ENCODE measurements at places on chromosomes 12 and 14.

DNA sequence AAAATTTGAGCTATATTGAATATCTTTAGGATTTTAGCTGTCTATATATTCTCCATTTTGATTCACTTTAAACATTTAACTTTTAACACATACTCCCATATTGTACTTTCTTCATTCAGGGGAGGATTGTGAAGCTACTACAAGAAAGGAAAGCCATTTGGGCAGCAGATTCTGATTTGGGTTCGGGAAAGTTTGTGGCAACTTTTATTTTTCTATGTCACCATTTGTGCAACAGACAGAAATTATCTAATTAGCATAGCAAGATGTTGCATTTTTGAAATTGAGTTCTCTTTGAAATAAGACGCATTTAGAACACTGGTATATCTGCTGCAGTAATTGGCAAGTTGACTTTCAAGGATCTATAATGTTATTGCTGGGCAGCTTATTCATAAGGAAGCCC is 134.3 kb downstream of the KICS2 start:
- DNase-seq, result no peak

DNA sequence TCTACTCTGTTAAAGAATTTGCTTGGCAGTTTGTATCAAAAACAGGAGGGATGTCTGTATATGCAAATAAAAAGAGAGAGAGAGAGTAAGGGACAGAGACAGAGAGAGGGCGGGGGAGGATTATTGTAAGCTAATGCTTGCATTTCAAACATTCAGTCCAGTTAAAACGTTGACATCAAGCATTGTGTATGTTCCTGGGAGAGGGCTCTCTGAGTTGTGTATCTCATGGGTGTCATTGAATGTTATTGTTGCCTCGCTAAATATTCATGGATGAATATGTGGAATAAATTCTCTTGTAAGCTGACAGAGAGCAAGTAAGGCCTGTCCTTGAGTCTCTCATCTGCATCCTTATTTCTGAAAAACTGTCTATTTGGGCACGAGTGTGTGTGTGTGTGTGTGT is 78.8 kb upstream of the VRK1 start:
- no peak for DNase-seq

- DNase-seq, result no peak
These were observed 2.3 kb upstream of the C14orf39 start for GRCh38 chr14:60488175-60488574.

DNA sequence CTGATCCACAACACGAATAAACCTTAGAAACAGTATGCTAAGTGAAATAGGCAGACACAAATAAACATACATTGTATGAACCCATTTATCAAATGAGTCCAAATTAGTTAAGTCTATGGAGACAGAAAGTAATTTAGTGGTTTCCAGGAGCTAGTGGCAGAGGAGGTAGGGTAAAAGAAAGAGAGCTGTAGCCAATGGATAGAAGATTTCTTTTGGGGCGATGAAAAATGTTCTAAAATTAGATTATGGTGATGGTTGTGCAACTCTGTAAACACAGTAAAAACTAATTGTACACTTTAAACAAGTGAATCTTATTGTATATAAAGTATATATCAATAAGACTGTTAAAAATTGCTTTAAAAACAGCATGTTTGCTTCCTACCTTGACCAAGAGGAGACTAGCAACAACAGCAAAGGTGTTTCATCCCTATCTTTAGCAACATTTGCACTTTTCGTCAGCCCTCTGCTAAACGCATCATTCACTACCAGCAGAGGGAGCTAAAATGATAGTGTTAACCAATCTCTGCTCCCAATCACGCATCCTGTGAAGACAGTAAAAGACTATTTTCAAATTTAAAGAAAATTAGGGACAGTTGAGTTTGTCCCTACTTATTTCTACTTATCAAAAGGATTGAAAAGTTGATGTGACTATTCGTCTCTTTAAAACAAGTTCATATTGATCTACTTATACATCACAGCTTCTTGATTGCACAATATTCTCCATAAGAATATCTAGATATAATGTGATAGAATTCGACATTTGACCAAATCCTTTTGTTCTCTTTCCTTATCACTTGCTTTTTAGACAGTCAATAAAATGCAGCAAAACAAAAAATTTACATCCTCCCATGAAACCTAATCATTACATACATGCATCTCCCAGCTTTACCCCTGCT is 24.0 kb upstream of the LGR5 start:
- DNase-seq, result peak; percentile 56

- DNase-seq, result peak; percentile 72
These were observed 215.4 kb downstream of the SLC41A2 start for GRCh38 chr12:104742551-104743201.

GRCh38 chr14:63709589-63709988 is 18.3 kb downstream of the SGPP1 start:
- no peak for DNase-seq

DNA sequence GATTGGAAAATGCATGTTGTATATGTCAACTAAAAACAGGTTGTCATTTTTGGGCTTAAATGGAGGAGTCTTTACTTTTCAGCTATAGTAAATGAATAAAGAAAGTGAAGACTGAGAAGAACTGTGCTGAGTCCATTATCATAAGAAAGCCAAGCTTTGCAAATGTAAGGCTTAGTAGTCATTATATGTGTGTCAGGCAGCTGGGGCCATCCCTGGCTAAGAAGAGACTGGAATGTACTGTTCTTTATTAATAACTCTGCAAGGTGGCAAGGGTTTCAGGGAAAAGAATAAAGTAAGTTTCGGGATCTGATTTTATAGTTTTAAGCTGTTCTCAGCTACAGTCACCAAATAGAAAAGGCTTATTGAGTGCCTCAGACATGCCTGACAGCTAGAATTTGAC is 48.7 kb downstream of the SRGAP1 start:
- no peak for DNase-seq

GRCh38 chr12:70068743-70069142 is 174.5 kb upstream of the CNOT2 start:
- DNase-seq, result no peak

DNA sequence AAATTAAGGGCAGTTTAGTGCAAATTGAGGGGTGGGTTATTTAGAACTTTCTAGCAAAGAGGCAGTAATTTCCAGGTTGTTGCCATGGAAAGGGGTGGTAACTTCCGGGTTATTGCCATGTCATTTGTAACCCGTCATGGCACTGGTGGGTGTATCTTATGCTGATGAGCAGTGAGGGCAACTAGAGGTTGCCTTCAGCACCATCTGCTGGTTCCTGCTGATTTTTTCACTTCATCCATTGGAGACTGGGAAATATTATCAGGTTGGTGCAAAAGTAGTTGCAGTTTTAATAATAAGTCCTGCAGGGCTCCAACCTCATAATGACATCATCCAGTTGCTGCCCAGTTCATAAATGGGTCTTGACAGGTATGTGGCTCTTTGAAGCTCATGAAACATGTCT is 24.4 kb upstream of the SERPINA4 start:
- DNase-seq, result no peak

GRCh38 chr12:53729644-53730043 is 2.4 kb upstream of the CALCOCO1 start:
- DNase-seq, result no peak

- peak; percentile 46 for DNase-seq
These were observed 92.1 kb downstream of the NINJ2 start for GRCh38 chr12:570921-571794.

DNA sequence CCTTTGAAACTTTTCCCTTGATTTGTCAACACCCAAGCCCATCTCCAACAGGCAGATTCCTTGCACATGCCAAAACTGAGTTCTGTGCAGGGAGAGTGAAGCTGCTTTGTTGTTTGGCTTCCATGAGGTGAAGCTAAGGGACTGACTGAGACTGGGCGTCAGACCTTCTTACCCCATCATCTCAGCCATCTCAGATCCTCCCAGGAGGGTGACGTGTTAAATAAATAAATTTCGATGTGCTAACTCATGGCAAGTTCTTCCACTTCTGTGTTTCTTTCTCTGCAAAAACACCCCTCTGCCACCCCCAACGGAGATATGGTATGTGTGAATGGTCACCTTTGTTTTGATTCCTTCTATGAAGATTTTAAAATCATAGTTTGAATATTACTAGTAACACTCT is 17.8 kb downstream of the UTP20 start:
- no peak for DNase-seq

GRCh38 chr12:6934110-6934509 is 6.4 kb downstream of the ATN1 start:
- no peak for DNase-seq

DNA sequence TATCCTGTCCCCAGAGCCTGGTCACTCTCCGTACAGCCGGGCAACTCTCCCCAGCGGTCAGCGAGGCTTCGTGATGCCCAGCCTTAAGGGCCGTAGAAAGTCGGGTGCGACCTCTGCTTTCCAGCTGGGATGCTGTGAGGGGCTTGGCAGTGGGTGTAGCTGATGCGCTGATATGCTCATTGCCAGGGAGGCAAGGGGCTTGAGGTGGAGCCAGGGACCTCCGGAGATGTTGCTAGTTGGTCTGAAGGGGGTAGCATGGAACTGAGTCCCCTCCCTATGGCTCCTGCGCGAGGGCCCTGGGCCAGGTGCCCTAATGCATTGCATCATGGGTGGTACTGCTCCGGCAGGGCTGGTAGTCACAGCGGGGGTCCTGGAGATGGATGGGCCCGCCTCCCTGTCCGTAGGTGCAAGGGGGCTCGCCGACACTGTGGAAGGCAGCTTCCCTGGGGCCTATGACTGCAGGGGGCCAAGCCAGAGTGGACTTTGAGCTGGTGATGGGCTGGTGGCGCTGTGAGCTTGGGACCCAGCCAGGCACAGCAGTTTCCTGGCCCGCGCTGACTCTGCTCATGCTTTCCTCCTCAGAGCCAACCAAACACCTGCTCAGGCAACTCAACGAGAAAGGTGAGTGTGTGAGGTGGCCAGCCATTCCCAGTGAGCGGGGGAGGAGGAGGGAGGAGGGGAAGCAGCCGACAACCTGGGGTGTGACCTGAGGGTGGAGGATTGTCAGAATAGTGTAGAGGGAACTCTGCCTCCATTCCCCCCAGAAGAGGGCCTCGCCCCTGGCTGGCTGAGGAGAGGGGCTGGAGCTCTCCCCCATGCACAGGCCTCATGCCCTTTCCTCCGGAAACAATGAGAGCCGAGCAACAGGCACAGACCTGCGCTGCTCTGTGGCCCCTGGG is 32.3 kb downstream of the PLEKHG3 start:
- peak; percentile 54 for DNase-seq

- peak; percentile 82 for DNase-seq
These were observed 5.2 kb upstream of the SLC6A13 start for GRCh38 chr12:267581-268482.

DNA sequence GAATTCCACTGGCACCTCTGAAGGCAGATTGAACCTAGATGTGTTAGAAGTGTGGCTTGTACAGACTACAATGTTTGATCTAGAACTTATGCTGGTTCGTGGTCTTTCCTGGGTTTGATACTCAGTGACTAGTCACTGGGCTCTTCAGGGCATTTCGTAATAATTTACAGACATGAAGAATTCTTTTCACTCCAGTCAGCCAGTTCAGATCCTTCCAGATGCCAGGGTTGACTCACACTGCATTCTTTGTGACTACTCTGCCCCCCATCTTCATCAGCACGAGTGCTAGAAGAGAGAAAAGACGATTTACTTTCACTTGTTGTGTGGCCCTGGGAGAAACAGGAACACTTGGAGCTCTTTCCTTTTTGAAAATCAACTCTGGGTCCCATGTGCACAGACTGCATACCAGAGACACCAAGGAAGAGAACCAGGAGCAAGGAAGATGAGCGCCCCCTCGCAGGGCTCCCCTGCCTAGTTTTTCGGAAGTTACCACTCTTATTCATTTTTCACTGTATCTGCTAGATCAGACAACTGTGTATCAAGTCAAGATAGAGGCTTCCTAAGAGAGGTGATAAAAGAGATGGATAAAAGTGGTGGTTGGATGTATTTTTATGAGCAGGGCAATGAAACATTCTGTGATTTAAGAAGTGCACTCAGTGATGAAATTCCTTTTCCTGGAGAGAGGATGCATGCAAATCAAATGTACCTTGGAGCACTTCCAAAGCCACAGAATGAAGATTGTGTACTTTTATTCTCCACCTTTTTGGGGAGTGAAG is 33.5 kb upstream of the EVL start:
- DNase-seq, result no peak

GRCh38 chr12:93090731-93091172 is 161.7 kb upstream of the EEA1 start:
- no peak for DNase-seq
